ENCODE measurements at places on chromosomes 5 and 9.

DNA sequence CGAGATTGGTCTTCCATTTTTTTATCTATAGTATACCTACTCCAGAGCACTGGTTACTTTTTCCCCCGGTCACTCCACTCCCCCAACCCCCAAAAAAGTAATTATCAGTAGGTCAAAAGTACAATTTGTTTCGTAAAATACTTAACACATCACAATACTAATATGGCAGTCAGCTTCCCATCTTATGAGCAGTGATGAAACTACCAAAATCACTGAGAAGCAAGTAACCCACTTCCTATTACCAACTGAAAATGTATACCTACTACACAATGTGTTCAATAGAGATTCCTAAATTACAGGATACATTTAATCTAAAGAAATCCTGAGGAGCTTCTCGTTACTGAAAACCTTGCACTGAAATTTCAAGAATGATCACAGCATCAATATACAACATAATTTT lies 1.9 kb downstream of the CERT1 start:
- DNase-seq: no peak

GRCh38 chr9:79256691-79257213 lies 315.0 kb upstream of the TLE4 start:
- peak; percentile 67 for DNase-seq

GRCh38 chr5:5483350-5483749 lies 60.9 kb downstream of the ICE1 start:
- DNase-seq: no peak

- DNase-seq: no peak
Measured at GRCh38 chr5:92455011-92455410, 1071.9 kb upstream of the ARRDC3 start.

DNA sequence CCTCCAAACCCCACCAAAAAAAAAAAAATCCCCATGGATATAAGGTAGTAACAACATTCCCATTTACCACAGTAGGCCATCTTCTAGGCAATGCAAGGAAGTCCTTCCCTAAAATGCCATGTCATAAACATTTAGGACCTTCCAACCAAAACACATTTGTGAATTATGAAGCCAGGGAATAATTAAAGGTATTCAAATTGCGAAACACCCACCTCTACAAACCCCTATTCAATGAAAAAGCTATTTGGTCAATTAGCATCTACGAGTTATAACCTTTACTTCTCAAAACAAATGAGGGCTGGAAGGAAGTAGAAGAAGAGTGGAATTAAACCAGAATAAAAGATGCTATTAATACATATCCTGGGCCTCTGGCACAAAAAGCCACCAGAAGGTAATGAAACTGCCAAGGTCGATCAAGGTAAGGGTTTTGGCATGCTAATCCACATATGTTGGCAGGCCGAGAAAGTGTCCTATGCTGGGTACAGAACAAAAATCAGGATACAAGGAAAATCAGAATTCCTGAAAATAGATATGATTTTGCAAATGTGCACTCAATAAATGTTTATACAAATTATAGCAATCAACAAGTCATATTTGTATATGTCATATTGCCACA lies 47.7 kb downstream of the MTMR12 start:
- no peak for DNase-seq

DNA sequence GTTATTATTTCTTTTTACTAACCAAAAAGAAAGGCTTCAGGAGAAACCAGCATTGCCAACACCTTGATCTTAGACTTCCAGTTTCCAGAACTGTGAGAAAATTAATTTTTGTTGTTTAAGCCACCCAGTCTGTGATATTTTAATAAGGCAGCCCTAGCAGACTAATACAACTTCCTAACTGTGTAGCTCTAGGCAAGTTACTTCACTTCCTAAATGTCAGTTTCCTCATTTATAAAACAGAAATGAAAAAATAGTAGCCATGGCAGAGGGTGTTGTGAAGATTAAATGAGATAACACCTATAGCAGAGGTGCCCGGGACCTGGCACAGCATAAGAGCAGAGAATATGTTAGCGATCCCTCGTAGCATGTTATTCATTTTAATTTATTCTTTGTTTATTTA lies 66.6 kb upstream of the HAND1 start:
- no peak for DNase-seq

GRCh38 chr5:39633057-39633456 lies 208.3 kb upstream of the DAB2 start:
- no peak for DNase-seq

All from AG09309 (cell line).